GM12878 (cell line): ENCODE measurements at places on chromosomes 16 and 17.

DNA sequence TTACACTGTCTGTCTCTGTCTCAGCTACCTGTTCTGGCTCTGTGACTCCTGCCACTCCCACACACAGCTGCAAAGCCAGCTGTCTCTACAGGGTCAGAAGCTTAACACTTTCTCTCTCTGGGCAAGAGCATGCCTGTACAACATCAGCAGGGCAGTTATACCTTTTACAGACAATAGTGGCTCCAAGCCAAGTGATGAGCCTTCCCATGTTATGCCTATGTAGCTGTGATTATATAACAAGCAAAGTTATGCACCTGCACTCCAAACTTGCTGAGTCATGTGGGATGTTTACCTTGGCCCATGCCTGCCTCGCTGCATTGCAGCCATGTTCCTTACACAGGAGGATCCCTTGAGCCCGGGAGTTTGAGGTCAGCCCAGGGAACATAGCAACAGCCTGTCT is 31.8 kb upstream of the APPBP2 start:
- DNase-seq, result no peak

DNA sequence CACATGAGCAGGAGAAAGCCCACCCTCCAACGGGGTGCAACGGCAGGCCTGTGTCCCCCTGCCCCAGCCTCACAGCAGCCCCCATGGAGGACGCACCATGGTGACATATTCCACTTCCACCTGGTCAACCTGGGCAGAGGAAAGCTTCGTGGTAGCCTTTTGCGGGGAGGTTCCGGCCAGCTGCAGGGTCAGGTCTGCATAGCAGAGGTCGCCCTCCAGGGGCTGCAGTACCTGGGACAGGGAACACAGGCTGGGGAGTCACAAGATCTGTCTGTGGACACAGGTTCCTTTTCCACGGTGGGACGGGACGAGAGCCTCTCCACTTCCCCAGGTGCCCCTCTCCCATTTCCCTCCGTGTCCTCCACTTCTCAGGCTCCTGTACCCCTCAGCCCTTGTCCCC is 17.1 kb downstream of the CD300LF start:
- DNase-seq, result no peak

DNA sequence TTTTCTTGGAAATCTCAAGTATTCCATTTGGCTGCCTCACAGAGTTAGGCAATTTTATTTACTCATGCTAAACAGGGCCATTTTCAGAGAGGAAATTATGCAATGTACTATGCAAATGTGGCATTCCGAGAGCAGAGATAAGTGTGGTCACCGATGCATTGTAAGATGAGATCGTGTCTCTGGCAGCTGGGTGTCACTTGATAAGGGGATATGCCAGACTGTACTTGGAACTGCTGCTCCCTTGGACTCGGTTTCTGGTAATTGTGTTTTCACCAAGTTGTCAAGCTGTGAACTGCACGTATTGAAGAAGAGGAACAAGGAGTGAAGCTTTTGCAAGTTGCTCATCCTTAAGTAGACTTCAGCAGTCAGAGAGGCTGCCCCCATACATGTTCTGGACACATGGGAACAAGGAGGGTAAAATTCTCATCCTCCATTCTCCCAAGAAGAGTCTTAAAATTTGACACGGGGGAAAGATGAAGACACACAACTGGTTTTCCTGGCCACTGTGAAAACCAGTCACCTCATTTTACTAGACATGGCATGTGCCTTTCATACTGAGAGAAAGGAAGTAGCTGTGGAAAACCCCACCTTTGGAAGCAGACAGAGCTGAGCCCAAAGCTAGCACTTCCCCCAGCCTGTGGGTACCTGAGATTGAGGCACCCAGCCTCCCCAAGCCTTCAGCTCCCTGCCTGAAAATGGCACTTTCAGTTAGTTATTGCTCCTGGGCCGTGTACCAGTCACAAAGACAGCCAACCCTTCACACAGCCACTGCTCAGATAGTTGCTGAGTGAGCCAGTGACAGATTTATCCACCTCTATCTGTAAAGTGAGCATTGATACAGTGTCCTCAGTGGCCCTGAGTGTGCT is 150.7 kb downstream of the SOCS1 start:
- peak; percentile 86 for DNase-seq

- DNase-seq, result no peak
Measured at GRCh38 chr16:12413393-12413792, 390.3 kb downstream of the CPPED1 start.

DNA sequence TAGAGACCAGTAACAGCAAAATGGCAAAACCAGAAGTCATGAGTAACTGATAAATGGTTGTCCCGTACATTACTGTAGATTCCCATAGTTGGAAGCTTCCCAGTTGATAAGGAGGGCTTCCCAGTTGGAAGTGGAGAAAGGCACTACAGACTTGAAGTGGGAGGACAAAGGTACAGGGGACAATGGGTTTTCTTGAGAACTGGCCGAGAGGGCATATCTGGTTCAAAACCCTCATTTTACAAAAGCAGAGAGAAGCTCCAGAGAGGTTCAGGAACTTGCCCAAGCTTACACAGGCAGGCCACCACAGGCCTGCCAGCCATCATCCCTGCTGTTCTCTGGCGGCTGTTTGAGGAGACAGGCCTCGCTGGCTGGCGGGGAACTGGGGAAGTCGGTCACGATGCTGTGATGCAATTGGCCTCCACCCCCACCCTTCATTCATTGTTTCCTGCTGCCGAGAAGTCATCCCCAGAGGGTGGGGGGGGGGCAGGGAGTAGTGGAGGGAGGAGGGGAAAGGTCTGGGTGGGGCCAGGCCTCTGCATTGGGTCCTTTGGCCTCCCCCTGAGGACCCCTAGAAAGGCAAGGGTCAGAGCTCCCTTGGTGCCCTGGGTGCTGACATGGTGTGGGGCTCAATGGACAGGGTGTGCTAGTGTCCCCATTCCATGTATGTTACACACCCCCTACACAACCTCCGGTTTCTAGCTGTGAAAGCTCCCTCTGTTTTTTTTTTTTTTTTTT is 3.0 kb downstream of the UBALD2 start:
- DNase-seq, result peak; percentile 76

GRCh38 chr17:72934927-72935326 is 157.6 kb downstream of the SLC39A11 start:
- no peak for DNase-seq

GRCh38 chr17:49887086-49887743 is 39.3 kb upstream of the TAC4 start:
- no peak for DNase-seq

DNA sequence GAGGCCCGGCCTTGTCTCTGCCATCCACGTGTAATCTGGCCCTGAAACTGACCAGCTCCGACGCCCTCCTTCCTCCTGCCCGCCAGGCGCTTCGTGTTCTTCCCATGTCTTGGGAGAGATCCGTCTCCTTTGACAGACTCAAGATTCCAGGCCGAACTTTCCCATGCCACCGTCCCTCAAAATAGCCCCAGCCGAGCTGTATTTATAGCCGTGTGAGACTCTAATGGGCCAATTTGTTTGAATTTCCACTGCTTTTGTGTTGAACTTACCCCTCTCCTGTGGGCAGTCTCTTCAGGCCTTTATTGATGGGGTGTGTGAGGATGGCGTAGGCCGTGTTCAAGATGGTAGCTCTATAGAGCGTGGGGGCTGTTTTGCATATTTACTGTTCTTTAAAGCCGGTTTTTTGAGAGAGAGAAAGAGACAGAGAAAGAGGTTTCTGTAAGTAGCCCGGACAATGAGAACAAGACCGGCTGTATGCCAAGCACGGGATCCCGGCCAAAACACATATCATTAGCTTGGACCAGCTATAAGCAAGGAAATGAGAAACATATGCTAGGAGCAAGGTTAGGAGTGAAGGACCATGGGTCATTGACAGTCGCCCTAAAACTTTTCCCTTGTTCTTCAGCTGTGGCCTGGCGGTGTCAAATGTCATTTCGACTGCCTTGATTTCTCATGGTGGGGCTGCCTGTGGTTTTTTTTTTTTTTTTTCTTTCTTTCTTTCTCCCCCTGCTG is 124.5 kb upstream of the ZFHX3 start:
- DNase-seq, result no peak
